ENCODE measurements at places on chromosomes 2 and 18. TPM values are rescaled to one million over a fixed set of nuclear protein-coding genes. Genes with fewer than 3 reads are reported as not detected.

The FSIP2 gene
- 0.10 TPM for total RNA-seq

The RAX gene
- 0.17 TPM for total RNA-seq

The ACMSD gene
- total RNA-seq, result not detected

The PRKAG3 gene
- not detected for total RNA-seq

The ITGB1BP1 gene
- 142 TPM for total RNA-seq

DNA sequence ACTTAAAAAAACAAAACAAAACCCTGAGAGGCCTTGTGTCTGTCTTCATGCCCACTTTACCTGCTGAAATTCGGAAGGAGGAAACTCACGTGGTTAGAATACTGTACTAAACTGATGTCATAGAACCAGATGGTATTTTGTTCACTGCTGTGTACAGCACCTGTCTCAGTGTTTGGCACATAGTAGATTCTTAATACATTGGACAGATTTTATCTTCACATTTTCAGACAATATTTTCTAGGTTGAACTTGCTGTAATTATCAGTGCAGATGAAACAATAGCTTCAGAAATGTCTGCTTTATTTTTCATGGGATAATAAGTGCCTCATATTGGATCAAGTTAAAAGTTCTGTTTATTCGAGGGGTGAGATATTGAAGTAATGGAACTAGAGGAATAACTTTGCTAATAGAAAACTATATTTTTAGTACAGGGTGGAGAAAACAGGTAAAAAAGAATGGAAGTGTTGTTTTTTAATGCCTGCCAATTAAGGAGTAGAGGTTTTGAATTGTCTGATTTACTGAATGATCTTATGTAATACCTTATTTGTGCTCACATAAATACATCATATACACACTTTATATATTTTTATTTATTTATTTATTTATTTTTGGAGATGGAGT, 23.7 kb downstream of the DDX1 start:
- H3K27ac ChIP-seq, result no peak overlapping the region
- H3K4me1 ChIP-seq, result no peaks in the 10 kb centered on the region
- no peaks in the 10 kb centered on the region for H3K27me3 ChIP-seq
- DNase-seq, result no peak

- H3K4me1 ChIP-seq, result no peaks in the 10 kb centered on the region
- DNase-seq, result no peak
- H3K4me3 ChIP-seq, result no peak overlapping the region
- H3K36me3 ChIP-seq, result no peaks in the 10 kb centered on the region
- H3K27ac ChIP-seq, result no peak overlapping the region
These were observed 32.3 kb upstream of the VWC2L start for GRCh38 chr2:214378455-214379103.

DNA sequence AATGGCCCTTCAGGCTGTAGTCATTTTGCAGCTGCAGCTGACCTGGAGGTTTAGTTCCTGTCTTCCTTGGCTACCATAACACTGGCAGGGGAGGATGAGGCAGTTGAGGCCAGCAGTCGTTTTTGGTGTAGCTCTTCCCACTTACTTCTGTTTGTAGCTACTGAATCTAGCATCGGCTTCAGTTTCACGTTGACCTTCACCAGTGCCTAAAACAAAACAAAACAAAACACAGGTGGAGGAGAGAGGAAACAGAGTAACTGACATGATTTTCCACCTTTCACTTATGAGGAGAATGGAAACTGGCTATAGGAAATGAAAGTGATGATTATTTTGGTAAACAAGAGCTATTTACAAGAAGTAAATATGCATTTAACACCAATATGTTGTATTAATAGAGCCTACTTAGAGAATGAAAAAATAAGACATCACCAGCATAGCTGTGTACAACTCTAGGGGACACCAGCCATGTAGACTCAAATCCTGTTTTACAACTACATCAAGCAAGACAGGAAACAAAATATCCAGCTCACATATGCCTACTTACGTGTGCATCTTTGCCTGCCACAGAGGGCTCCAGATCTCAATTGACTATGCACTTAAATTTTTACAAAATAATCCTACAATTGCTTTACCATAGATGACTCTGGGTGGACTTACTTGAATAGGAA, 236.9 kb downstream of the AGPS start:
- H3K27me3 ChIP-seq, result peaks cover 14% of the 10 kb centered on the region
- no peaks in the 10 kb centered on the region for H3K4me1 ChIP-seq
- no peaks in the 10 kb centered on the region for H3K36me3 ChIP-seq
- H3K27ac ChIP-seq, result no peak overlapping the region
- no peak for DNase-seq

- DNase-seq, result no peak
- peaks cover 6% of the 10 kb centered on the region for H3K4me1 ChIP-seq
- H3K27me3 ChIP-seq, result no peaks in the 10 kb centered on the region
These were observed 5.9 kb upstream of the RPL37A start for GRCh38 chr2:216492597-216493333.

DNA sequence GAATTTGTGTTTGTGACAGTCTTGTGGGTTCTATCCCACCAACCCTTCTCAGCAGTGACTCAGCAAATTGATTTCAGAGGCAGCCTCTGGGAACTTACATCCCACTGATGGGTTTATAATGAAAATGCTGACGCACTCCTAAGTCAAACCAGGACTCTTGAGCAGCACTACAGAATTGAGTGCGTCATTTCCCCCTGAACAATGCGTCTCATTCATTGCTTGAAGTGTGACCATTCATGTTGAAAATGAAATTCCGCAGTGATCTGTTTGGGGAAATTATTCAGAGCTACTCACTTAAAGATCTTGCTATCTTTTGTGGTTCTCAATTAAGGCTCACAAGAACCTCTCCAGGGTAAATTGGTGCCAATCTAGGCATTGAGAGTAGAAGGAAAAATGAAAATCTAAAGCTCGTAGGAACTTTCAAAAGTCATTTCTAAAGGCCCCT, 417.7 kb upstream of the SLC14A2 start:
- H3K27me3 ChIP-seq, result peaks cover 21% of the 10 kb centered on the region
- peak; percentile 60 for DNase-seq
- no peak overlapping the region for H3K27ac ChIP-seq
- H3K36me3 ChIP-seq, result no peaks in the 10 kb centered on the region
- peaks cover 9% of the 10 kb centered on the region for H3K4me1 ChIP-seq

DNA sequence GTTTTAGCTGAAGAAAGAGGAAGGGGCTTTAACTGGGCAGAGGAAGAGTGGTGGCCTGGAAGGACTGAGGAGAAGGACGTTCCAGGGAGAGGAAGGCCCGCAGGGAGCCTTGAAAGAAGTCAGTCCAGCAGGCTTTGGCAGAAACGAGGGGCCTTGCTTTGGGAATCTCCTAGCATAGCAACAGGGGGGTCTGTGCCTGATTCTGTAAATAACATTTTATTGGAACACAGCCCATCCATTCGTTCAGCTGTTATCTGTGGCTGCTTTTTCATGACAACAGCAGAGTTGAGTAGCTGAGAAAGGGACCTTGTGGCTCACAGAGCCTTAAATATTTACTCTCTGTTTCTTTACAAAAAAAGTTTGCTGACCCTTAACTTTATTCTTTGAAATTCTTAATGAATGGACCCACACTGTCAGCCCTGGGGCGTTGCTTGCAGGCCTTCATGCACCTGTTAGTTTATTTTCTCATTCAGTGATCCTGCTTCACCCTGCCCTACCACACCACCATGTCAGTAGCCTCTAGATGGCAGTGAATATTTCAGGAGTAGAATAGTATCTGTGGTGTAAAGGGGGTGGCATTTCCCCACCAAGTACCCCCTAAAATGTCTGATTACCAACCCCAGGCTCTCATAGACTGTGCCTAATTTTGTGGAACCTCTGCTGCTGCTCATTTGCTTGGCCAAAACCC, 61.0 kb downstream of the MGAT5 start:
- H3K4me3 ChIP-seq, result no peak overlapping the region
- peaks cover 18% of the 10 kb centered on the region for H3K36me3 ChIP-seq
- DNase-seq, result no peak

DNA sequence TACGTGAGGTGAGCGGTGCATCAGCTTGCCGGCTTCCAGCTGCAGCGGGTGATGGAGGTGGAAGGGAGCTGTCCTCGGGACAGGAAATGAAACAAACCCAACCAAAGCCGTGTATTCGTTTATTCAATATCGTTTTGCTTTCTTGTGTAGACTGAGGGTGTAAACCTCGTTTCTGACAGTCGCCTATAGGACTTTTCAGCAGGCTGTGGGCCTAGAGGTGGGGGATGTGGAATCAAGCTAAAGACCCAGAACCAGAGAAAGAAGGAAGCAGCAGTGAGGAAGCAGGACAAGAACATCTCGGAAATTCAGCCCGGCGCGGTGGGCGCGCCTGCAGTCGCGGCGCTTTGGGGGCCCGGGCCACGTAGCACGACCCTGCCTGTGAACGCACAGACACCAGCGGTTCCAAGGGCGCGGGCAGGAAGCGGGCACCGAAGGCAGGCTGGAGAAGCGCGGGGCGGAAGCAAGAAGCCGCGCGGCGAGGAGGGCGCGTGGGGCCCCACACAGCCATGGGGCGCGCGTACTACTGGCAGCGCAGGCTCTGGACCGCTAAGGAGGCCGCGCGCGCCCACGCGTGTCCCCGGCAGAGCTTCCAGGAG, 755 bp upstream of the ATP9B start:
- peak overlapping the region; percentile 92 for H3K27ac ChIP-seq
- H3K36me3 ChIP-seq, result peaks cover 26% of the 10 kb centered on the region
- peaks cover 28% of the 10 kb centered on the region for H3K4me1 ChIP-seq
- H3K4me3 ChIP-seq, result peak overlapping the region; percentile 84
- peaks cover 8% of the 10 kb centered on the region for H3K27me3 ChIP-seq

GRCh38 chr2:20623241-20623640, 27.7 kb downstream of the HS1BP3 start:
- no peaks in the 10 kb centered on the region for H3K4me1 ChIP-seq
- no peak overlapping the region for H3K27ac ChIP-seq
- no peak overlapping the region for H3K4me3 ChIP-seq
- no peak for DNase-seq
- H3K27me3 ChIP-seq, result no peaks in the 10 kb centered on the region

All from activated CD4-positive, alpha-beta memory T cell treated with anti-CD3 and anti-CD28 coated beads for 36 hours (primary cell).